ENCODE measurements at places on chromosomes 7 and 10.

DNA sequence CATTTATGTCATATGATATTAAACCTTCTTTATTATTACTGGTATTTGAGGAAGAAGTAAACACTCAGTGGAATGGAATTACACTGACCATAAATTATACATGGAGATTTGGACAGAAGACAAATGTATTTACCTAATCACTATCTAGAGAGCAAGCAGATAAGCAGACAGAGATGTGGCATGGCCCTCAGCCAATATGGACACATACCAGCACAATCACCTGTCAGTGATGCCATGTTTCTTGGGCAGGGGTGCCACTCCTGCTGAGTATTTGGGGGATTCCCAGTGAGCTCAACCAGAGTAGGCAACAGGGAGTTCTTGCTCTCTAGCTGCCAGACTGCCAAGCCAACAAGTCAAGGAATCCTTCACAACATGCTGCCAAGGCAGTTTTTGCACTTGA, 866.3 kb upstream of the LRRN3 start:
- DNase-seq = no peak

DNA sequence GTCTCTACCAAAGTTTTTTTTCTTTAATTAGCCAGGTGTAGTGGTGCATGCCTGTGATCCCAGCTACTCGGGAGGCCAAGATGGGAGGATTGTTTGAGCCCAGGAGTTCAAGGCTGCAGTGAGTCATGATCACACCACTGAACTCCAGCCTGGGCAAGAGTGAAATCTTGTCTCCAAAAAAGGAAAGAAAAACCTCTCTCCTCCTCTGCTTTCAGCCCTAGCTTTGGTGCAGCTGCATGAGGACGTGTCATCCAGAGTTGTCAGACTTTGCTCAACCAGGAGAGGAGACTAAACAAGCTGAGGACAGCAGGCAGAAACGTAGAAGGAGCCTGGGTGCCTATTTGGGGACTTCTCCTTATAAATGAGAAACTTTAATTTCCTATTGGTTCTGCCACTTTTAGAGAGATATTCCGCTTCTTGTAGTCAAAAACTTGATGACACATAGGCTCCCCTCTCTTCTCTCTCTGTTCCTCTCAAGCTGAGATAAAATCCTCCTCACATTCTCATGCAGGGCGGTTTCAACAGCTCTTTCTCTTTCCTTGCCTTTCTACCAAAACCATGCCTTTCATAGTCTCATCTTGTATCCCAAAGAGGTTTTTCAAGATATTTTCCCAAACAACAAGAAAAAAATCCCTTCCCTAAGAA, 205.4 kb downstream of the ARHGAP12 start:
- DNase-seq = no peak

GRCh38 chr10:7789390-7789789, 1.4 kb downstream of the ATP5F1C start:
- DNase-seq = peak; percentile 46

DNA sequence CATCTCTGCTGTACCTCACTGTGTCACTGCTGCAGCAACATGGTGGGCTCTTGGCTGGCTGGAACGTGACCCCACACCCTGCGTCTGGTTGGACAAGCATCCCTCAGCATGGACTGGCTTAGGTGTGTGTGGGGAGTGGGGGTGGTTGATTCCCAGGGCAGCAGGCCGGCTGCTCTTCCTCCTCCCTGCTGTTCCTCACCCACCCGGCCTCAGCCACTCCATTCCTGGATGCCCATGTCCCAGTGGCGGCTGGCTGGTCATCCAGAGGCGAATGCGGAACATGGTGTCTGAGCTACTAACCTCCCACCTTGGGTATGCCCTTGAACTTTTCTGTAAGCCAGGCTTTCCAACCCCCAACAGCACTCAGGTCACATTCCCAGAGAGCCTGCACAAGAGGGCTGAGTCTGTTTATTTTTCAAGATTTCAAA, 81.2 kb downstream of the GRK5 start:
- DNase-seq = no peak

GRCh38 chr7:30990673-30991170, 27.0 kb downstream of the GHRHR start:
- no peak for DNase-seq

DNA sequence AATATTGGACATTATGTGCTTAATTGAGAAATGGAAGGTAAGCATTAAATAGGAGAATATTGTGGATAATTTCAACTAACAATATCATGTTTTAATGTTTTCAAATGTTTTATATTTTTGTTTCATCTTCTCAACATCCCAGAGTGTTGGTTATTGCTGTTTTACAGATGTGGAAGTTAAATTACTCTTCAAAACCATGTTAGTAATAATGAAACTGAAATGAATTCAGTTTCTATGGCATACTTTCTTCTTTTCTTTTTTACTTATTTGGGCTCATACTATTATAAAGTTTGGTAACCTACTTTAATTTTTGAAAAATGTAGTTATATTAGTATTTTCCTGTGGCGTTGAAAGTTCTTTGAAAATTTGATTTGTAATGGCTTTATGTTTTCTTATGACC, 4.2 kb downstream of the GLRX3 start:
- no peak for DNase-seq

DNA sequence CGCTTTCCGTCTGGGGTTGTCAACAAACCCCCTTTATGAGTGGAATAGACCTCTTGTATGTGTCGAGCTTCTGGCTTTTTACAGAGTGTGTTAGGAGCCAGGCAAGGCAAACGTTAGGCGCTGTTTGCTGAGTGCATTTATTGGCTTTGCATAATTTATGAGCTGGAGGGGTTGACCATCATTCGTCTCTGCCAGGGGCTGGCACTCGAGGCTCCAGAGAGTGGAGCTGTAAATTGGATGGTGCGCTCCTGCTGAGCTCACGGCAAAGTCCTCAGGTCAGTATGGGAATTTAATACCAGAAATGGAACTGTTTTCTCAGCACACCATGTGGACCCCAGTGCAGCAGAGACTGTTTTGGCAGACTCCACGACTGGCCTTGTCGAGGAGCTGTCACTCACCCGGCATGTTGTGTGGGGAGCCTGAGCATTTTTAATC, 699.4 kb upstream of the GALNT17 start:
- DNase-seq = no peak

DNA sequence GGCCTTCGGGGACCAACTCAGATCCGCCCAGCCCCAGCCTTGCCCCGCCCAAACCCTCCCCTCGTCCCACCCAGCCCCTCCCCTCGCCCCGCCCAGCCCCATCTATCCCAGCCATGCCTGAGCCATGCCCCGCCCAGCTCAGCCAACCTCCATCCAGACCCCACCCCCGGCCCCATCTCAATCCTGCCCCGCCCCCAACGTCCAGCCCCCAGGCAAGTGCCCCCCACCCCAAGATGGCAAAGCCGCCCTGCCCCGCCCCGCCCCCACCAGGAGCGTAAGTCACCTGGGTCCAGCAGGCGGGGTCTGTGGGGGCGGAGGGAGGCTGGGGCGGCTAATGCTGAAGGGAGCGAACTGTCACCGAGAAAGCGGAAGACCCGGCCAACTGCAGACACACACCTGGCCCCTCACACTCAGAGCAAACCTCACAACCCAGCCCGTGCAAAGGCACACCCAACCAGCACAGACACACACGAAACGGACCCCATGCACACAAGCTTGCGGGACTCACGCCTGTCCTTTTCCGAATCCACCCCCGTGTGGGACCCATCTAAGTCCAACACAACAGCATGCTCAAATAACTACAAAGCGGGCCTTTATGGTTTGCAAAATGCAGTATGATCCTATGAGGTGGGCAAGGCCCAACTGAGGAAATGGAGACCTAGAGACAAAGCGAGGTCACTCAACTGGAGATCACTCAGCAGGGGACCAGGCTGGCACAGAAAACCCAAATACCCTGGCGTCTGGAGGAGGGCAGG, 11.5 kb upstream of the OGA start:
- peak; percentile 77 for DNase-seq

- peak; percentile 53 for DNase-seq
Measured at GRCh38 chr10:122142641-122143237, 128.4 kb upstream of the BTBD16 start.
